Mesothelial cell of epicardium (in vitro differentiated cells): ENCODE measurements at places on chromosomes 4 and X. TPM values are rescaled to one million over a fixed set of nuclear protein-coding genes. Genes with fewer than 3 reads are reported as not detected.

GYG2 gene
- 60.8 to 68.1 TPM (median 62.8 TPM) in 3 replicates for total RNA-seq

- DNase-seq: no peak
- H3K4me3 ChIP-seq: no peak overlapping the region
- no peaks in the 10 kb centered on the region for H3K36me3 ChIP-seq
- peaks cover 13% of the 10 kb centered on the region for H3K4me1 ChIP-seq
- H3K27me3 ChIP-seq: peaks cover 2% of the 10 kb centered on the region
- no peak overlapping the region for H3K27ac ChIP-seq
Measured at GRCh38 chr4:172950990-172951389, 217.6 kb upstream of the GALNT7 start.

- no peak for DNase-seq
- peaks cover 2% of the 10 kb centered on the region for H3K36me3 ChIP-seq
- H3K27ac ChIP-seq: peak overlapping the region; percentile 92
- no peak overlapping the region for H3K4me3 ChIP-seq
Measured at GRCh38 chrX:72029483-72030411, 102.0 kb downstream of the RTL5 start.

ATP2B3 gene
- total RNA-seq: 0.82 to 0.99 TPM (median 0.83 TPM) in 3 replicates
